ENCODE measurements at places on chromosomes 7 and 10.

- DNase-seq: peak; percentile 51
Measured at GRCh38 chr10:58220769-58221451, 46.8 kb downstream of the IPMK start.

DNA sequence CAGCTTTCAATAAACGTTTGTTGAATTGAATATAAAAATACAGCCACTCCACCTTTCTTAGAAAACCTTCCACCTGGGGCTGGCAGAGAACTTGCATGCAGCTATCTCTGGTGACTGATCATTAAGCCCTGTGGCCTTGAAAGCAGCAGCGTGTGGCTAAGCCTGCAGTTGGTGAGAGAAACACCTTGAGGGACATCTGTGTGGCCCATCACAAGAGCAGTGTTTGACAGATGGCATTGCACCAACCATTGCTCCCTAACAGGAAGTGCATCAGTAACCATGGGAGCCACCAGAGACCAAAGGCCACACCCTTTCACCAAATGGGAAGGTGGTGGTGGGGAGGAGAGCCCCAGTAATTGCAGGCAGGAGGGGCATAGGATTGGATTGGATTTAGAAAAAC is 22.4 kb downstream of the RHOBTB1 start:
- no peak for DNase-seq

GRCh38 chr7:65980478-65981250 is 1.3 kb downstream of the GUSB start:
- DNase-seq: no peak

- DNase-seq: no peak
Measured at GRCh38 chr7:117384688-117385362, 42.5 kb downstream of the ASZ1 start.

- no peak for DNase-seq
Measured at GRCh38 chr10:72692994-72693781, 1.2 kb downstream of the MCU start.

DNA sequence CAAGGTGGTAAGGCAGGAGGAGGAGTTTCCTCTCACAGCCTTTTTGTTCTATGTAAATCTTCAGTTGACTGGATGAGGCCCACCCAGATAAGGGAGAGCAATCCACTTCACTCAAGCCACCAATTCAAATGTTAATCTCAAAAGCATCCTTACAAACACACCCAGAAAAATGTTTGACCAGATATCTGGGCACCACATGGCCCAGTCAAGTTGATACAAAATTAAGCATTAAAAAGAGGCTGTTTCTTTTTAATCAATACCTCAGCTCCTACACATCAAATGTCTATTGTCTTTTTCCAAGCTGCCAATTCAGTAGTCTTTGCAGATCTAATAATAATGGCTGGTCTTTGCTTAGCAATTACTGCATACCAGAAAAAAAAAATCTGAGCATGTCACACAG is 18.0 kb upstream of the LYZL1 start:
- DNase-seq: no peak

DNA sequence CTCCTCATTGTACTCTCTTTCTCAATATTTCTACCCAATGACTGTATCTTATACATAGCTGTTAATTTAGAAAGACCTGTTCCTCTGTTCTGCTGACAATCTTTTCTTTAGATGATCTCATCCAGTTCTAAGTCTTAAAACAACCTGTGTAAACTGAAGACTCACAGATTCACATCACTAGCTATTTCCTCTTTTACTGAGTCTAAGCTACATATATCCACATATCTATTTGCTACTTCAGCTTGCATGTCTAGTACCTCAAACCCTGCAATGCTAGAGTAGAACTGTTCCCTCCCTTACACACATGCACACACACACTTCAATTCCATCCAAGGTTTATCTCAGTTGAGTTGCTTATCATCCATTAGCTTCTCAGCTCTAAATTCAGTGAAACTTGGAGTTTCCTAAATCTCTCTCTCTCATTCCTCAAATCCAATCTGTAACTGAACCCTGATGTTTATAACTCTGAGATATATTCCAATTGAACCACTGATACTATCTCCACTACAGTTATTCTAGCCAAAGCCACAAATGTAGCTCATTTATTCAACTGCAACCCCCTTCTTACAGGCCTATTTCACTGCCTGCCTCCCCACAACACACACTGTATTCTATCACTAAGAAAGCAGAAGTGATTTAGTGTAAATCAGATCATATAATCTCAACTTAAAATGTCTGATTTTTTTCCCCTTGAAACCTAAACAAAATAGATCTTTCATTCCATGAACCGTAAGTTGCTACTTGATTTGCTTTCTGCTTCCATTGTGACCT is 1036.8 kb upstream of the POT1 start:
- no peak for DNase-seq

DNA sequence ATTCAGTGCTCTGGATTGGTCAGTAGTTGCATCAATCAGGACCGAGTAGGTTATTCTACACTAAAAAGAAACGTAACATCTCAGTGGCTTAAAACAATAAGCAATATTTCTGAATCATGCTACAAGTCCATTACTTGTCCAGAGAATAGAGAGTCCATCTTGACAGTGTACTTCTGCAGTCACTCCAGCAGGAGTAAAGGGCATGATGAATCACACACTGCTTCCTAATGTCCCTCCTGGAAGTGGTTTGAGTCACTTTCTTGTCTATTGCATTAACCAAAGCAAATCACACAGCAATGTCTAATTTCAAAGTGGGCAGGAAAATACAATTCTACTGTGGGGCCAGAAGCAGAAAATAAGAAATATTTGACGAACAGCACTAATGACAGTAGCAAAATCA is 124.8 kb downstream of the TSPAN12 start:
- DNase-seq: no peak

DNA sequence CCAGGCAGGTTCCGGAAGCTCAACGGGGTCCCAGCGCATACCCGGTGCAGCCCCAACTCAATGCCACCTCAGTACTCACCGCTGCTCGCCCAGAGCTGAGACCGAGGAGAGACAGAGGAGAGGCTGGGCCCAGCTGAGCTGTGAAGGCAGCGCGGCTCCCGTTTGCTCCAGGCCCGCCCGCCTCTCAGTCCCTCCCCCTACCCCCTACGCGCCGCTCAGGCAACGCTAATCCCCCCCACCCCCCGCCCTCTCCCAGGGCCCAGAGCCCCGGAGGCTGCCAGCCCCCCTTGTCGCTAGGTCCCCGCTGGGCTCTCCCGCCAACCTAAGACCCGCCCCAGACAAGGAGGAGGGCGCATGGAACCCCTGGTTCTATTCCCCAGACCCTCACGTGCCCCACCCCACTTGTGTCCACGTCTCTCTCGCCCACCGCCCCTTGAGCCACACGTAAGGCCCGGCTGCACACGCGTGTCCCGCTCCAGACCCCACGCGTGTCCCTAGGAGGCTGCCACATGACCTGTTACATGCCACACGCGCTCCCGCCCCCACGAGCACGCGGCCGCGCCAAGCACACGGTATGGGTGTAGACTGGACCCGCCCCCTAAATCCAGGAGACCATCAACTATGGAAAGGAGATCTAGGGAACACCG is at the start of gene PSD:
Gene PSD (minus strand): TSS at position 164 of the 647 bp plus-strand sequence. CDS start 1,747 bp downstream, outside the sequence.
- no peak for DNase-seq

DNA sequence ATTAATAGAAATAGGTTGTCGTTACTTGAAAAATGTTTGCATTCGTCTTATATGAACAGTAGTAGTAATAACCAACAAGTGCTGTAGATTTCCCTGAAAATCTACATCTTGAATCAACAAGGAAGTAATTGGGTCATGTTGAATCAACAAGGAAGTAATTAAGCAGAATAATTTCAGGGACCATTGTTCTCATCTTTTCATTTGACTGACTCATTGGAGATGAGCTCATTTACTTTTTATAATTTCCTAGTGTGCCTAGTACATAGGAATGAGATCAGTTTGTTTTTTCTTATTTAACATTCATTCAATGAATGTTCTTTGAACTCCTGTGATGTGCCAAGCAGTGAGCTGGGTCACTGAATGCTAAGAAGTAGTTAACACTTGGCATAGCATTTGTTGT is 8.2 kb downstream of the CLDN12 start:
- no peak for DNase-seq

DNA sequence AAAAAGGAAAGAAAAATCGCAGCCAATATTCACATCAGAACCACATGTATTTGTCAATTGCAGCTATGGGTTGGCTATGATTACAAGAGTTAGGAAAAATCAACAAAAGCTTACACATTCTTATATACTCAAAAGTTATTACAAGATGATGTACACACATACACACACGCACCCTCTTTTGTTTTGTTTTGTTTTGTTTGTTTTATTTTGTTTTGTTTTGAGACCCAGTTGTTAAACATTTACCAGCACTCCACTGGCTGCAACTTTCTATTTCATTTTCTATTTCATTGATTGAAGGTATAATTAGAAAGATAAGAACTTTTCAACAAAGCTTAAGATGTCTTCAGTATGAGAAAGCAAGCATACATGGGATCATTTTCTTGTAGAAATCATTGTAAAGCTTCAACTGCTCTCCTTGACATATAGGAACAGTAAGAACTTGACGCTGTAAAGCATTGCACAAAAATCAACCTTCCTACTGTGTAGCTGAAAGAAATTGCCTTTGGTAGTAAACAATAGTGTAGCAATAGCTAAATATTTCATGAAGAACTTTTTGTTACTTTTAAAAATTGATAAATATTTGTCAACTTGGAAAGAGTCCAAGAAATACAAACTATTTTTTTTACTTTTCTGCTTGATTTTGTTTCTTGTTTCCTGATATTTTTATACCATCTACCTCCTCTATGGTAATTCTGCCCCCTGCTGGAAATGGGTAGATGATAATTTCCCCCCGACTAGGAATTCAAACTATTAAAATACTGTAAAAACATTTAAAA is 205.9 kb downstream of the MBL2 start:
- peak; percentile 37 for DNase-seq

DNA sequence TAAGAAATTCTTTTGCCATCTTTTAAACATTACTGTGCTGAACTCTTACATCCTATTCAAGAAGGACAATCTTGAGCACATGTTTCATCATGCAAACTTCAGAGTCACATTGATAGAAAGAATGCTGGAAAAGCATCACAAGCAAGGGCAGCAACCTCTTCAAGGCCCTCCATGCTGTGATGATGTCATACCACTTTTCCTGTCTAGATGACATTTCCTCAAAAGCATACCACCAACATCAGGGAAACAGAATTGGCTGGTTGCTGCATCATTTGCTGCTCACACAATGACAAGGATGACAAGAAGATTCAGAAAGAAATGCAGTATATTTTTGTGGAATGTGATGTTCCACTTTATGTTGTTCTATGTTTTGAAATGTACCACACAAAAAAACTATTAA is 37.6 kb downstream of the CYP2C8 start:
- no peak for DNase-seq

GRCh38 chr7:80839855-80840254 is 79.0 kb downstream of the SEMA3C start:
- no peak for DNase-seq
